ENCODE measurements at places on chromosomes 7 and 10.
A peak's percentile ranks its signal among the peaks of the same experiment; 100 is the strongest.

GRCh38 chr10:30917789-30918188, 113.9 kb downstream of the ZNF438 start:
- DNase-seq, result no peak

DNA sequence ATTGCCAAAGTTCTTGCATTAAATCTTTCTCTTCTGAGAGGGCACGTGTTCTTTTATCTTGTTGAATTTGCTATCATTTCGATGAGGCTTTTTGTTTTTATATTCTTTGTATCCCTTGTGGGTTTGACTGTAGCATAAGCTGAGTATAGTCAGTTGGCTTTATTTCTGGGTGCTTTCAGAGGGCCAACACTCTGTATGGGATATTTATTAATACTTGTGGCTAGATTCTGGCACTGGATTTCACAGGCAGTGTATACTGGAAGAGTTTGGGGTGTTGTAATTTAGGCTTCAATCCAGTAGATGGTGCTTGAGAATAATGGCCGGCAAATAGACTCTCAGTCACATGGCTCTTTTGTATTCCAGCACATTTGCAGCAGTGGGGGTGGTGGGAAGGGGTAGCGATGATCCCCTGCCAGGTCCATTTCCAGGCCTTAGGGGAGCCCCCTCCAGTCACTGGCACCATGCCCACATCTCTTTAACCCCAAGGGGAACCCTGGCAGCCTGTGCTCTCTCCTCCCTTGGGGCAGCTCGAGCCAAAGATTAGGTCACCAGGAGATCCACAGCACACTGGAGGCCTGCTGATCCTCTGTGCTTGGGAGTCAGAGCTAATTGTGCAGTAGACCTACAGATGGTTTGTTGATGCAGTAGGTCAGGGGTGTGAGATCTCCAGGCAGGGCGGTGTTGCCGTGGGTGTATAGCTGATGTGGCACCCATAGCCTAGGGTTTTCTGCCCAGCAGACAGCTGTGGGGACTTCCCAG, 81.8 kb downstream of the PTPN20 start:
- DNase-seq, result no peak

DNA sequence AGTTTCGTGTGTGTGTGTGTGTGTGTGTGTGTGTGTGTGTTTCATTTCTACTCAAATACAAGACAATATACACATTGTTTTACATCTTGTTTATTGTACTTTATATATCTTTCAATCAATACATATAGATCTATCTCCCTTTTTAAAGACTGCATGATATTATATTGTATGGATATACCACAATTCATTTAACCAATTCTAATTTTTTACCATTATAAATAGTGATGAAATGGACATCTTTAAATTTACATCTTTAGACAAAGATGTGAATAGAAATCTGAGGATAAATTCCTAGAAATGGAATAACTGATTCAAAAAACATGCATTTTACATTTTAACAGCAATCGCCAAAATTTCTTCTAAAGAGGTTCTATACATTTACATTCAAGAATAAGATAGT, 23.2 kb upstream of the HIBADH start:
- no peak for DNase-seq

DNA sequence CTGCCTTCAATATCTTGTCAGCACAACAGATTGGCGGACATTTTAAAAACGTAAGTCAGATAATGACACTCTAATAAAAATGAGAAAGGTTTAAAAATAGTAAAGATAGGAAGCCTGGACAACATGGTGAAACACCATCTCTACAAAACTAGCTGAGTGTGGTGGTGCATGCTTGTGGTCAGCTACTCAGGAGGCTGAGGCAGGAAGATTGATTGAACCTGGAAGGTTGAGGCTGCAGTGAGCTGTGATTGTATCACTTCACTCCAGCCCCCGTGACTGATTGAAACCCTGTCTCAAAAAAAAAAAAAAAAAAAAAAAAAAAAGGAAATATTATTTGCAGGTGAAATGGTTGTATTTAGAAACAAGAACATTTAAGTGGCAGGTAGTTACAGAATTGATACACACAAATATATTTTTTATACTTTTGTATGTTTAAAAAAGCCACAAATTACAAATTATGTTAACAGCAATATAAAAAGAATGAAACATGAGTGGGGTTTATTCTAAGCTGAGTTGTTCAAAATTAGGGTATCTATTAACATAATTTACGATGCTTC, 141.9 kb downstream of the ADK start:
- DNase-seq, result no peak

GRCh38 chr7:91660734-91661356, 219.7 kb downstream of the MTERF1 start:
- no peak for DNase-seq

- no peak for DNase-seq
Observed at GRCh38 chr7:151663382-151664100, 143.8 kb upstream of the RHEB start.

DNA sequence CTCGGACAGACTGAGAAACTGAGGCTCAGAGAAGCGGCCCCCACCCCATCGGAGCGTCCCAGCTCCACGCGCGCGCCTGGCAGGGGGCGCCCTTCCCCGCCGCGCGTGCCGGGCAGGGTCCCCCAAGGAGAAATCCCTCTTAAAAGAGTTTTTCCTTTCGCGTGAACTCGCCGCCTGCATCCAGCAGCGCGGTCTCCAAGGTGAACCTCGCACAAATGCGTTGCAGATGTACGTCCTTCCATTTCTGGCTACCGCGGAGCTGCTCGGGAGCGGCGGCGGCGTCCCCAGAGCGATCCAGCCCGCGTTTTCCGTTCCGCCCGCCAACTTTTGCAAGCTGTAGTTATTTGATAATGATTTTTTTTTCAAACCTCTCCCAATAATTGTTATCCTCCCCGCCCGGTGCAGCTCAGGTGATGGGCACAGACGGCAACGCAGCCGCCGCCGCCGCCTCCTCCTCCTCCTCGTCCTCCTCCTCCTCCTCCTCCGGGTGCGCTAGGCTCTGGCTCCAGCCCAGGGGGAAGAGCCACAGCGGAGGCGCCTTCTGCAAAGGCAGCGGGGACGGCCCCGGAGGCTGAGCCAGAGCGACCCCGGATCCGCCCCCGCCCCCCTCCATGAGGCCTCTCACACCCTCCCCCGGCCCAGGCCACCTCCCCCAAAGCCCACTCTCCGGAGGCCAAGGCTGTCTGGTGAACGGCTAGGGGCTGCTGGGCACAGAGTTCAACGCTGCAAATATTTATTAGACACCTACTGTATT, 74.0 kb upstream of the CUX1 start:
- peak; percentile 75 for DNase-seq

DNA sequence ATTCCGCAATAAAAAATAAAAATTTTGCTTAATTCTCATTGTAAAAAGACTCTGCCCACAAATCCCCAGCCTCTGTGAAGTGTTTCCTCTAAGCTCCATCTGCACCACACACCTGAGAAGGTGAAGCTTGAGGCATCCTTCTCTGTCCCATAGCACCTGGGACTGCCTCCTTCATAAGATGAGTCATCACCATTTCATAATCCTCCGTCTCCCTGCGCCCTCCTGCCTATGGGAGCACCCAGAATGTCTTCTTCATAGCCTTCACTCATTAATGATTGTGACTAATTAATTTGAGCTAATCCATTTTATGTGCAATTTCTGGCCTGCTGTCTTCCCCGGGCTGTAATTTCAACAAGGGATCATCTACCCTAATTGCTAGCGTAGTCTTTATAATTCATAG, 90.3 kb downstream of the WDR11 start:
- DNase-seq, result no peak

DNA sequence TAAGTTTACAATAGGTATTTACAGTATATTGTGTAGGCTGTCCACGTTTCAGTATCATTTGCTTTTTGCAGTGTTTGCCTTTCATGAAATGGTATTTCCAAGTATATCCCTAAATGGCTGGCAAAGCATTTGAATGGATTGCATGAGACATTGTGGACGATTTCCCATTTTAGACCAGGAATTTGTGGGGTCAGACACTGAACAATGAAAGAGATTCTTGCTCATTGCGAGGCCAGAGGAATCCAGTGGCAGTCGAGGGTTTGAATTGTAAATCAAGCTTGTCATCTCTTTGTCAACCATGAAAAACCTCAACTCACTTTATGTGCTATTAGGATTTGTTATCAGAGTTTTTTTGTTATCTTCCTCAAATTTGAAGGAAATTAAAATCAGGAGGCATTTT, 70.8 kb downstream of the CREB5 start:
- no peak for DNase-seq

- peak; percentile 78 for DNase-seq
Observed at GRCh38 chr7:151754142-151754590, 122.7 kb downstream of the PRKAG2 start.

- DNase-seq, result no peak
Observed at GRCh38 chr7:5421714-5422395, 1.8 kb downstream of the TNRC18 start.

DNA sequence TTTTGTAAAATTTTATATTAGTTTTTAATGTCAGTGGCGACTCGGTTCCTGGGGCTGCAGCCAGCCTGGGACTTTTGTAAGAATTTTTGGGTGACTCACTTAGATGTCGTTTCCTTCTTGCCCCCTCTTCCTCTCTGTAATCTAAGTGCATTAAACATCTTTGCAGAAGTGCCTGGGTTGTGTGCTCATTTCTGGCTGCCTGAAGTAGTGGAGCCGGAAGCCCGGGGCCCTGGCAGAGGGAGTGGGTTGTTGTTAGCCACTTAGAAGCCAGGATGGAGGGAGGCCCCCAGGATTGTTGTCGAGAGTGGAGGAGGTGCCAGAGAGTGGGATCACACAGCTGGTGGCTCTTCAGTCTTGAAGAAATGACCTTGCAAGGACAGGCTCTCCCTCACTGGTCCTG, 11.0 kb upstream of the TRIM8 start:
- no peak for DNase-seq

GRCh38 chr10:49111320-49111698, 4.0 kb downstream of the VSTM4 start:
- DNase-seq, result no peak

DNA sequence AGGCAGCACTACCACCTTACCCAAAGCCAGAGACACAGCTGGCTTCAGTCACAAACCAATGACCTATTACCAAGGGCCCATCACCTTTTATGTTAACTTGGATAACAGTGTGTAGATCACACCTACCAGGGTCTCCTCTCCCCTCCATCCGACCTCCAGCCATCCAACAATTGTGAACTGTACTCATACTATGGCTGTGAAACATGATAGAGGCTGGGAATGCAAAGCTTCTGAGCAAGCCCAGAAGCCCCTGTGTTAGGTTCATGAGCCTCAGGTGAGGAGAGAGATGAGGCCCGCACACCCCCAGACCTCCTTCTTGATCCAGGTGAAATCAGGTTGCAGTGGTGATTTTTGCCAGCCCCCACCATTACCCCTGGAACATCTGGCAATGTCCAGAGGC, 47.7 kb downstream of the PNLIPRP2 start:
- DNase-seq, result no peak

DNA sequence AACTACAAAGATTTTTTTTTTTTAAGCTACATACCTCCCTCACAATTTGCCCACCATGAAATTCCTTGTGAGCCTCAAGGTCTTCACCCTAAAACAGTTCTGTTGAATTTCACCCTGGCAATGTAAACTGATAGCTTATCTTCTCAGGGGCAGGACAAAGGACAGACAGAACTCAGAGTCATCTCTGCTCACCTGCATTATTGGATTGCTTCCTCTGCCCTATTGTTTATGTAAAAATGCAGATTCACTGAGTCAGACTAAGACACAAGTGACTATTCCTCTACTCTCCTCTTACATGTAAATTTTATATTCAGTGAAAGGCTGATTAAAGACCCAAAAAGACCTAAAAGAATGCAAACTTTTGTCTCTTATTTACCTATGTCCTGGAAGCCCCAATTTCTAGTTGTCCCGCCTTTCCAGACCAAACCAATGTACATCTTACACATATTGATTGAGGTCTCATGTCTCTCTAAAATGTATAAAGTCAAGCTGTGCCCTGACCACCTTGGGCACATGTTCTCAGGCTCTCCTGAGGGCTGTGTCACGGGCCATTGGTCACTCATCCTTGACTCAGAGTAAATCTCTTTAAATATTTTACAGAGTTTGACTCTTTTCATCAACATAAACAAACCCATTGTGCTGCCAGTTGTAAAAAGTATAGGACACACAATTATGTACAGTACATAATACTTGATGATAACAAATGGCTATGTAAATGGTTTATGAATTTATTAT, 440.2 kb downstream of the HTR7 start:
- no peak for DNase-seq

DNA sequence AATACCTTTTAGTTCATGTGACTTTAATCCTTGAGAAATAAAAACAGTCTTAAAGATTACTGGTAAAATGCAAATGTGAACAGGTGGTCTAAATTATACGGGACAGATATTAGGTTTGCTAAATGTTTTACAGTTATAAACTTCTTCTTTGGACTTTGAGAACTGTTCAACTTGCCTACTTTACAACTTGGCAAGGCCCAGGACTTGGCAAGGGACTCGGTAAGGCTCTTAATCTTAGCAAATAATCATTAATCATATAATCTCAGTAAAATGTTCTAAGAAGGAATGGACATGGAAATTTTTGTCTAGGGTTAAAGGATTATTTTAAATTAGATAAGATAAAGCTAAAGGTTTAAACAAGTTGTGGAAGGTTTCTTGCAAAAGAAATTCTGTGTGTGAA, 4.8 kb upstream of the UBE2D4 start:
- no peak for DNase-seq

- no peak for DNase-seq
Observed at GRCh38 chr10:91296471-91296870, 76.0 kb downstream of the PCGF5 start.

- no peak for DNase-seq
Observed at GRCh38 chr10:129845111-129845753, 118.8 kb downstream of the EBF3 start.

DNA sequence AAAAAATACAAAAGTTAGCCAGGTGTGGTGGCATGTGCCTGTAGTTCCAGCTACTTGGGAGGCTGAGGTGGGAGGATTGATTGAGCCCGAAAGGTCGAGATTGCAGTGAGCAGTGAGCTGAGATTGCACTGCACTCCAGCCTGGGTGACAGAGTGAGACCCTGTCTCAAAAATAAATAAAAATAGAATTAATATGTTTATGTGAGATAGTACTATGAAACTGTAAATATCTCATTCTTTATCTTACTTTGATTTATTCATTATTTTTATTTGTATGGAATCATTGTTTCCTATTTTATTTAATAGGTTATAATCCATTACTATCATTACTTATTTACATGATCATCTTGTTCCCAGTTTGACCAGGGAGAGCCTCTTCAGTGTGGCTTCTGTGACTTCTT, 41.0 kb upstream of the STRIP2 start:
- DNase-seq, result no peak

DNA sequence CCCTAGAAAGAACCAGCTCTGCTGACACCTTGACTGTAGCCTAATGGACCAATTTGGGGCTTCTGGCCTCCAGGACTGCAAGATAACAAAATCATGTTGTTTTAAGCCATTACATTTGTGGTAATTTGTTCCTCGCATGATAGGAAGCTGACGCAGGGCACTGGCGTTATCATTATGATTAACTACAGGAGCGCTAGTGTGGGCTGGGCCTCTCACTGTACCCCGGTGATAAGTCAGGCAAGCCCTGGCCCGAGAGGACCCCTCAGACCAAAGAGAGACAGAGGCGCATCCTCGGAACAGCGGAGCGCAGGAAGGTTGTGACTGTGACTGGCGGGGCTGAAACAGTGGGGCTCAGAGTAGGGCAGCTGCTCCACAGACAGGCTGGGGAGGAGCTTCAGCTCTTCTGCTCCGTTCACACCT, 150.3 kb upstream of the CHST15 start:
- DNase-seq, result no peak

- peak; percentile 65 for DNase-seq
Observed at GRCh38 chr10:31146491-31147209, 115.0 kb upstream of the ZNF438 start.

All from renal pelvis (tissue), 12 donors.